Body of pancreas (tissue), 4 donors: ENCODE measurements at places on chromosomes 2 and 18. TPM values are rescaled to one million over a fixed set of nuclear protein-coding genes. Genes with fewer than 3 reads are reported as not detected.

Gene COL4A4
- total RNA-seq: 2.3 TPM

Gene CDK5R2
- total RNA-seq: 0.78 TPM

Gene PRADC1
- 21.4 TPM for total RNA-seq

Gene OR6B2
- not detected for total RNA-seq

Gene RANBP2
- 71.6 TPM for total RNA-seq

Gene IL1B
- 2.6 TPM for total RNA-seq

- H3K27ac ChIP-seq: no peak overlapping the region
- no peak overlapping the region for H3K4me3 ChIP-seq
- DNase-seq: no peak
- H3K4me1 ChIP-seq: no peaks in the 10 kb centered on the region
- no peaks in the 10 kb centered on the region for H3K27me3 ChIP-seq
- H3K36me3 ChIP-seq: no peaks in the 10 kb centered on the region
These were observed 373.9 kb downstream of the SETBP1 start for GRCh38 chr18:45054636-45055035.

DNA sequence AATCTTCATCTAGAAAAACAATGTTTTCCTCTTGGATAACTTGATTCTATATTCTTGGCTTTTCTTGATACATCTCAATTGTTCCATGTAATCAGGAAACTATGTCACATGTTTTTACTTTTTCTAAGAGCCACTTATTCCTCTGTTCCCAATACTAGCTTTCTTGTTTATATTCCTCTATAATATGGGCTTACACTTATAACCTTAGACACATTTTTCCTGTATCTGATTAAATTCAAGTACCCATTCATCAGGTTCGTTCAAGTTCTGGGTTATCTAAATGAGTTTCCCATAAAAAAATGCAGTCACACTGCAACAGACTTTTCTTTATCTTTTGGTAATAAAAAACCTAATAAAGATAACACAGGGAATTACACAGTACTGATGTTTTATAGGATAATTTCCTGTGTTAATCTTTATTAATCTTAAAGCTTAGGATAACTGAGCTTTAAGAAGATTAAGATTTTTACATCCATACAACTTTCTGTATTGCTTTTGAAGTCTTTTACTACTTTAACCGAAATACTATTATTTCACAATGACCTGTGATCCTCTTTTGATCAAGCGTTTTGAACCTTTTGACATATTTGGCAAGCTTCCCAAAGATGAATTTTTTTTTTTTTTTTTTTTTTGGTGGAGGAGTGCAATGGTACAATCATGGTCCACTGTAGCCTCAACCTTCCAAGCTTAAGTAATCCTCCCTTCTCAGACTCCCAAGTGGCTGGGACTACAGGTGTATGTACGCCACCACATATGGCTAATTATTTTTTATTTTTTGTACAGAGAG is 44.3 kb upstream of the C2orf66 start:
- DNase-seq: no peak
- no peak overlapping the region for H3K27ac ChIP-seq
- H3K36me3 ChIP-seq: no peaks in the 10 kb centered on the region

DNA sequence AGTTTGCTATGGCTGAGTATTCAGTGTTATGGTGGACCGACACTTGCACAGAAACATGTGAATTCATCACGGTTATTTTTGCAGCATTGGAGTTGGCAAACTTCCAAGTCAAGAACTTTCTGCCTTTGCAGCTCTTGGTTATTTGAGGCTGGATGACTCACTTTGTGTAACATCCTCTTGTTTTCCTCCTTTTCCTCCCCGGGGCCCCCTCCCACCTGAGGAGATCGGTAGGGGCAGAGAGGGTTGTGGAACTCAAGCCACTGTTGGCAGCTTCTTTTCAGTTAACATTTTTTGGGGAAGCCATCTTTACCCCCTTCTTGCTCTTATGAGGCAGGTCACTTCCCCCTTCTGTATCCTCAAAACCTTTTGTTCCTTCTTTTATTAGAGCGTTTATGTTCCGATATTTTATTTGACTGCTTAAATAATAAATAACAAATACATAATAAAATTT is 48.6 kb downstream of the DDX1 start:
- H3K27me3 ChIP-seq: no peaks in the 10 kb centered on the region
- no peak for DNase-seq
- no peak overlapping the region for H3K27ac ChIP-seq
- H3K4me3 ChIP-seq: no peak overlapping the region

DNA sequence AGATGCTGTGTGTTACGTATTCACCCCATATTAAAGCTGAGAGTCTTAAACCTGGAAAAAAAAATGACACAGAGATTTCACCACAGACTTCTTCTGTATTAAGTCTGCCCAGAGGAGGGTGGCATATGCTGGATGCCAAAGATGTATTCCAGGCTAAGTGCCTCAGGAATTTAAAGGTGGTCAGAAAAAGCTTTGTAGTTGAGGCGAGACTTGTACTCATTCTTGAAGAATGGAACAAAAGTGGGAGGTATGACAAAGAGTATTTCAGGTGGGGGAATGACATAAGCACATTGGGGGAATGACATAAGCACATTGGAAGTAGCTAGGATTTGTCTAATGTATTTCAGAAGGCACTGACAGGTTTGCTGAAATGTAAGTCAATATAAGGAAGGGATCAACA is 98.6 kb downstream of the BABAM2 start:
- no peaks in the 10 kb centered on the region for H3K4me1 ChIP-seq
- H3K36me3 ChIP-seq: no peaks in the 10 kb centered on the region
- H3K4me3 ChIP-seq: no peak overlapping the region
- H3K27me3 ChIP-seq: no peaks in the 10 kb centered on the region
- no peak for DNase-seq

- H3K36me3 ChIP-seq: no peaks in the 10 kb centered on the region
- no peak overlapping the region for H3K4me3 ChIP-seq
- no peaks in the 10 kb centered on the region for H3K27me3 ChIP-seq
- no peak for DNase-seq
- H3K27ac ChIP-seq: no peak overlapping the region
These were observed 1673.3 kb downstream of the LRP1B start for GRCh38 chr2:140457483-140457882.

DNA sequence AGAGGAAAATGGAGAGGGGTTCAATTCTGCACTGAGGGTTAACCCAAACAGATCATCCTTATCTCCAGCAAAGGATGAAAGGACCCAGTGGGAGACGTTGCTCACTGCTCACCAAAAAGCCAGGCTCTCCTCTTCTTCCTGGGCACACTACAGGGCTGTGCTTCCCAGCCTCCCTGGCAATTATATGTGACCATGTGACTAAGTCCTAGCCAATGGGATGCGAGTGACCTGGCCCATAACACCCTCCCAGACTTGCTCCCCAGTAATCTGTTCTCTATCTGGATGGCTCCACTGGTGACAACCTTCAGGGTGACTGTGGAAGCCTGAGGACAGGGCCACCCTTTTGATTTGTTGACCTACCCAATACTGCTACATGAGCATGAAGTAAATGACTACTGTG is 10.9 kb upstream of the PRKCE start:
- no peak for DNase-seq
- no peak overlapping the region for H3K4me3 ChIP-seq
- peaks cover 16% of the 10 kb centered on the region for H3K4me1 ChIP-seq
- H3K36me3 ChIP-seq: no peaks in the 10 kb centered on the region
- no peak overlapping the region for H3K27ac ChIP-seq

DNA sequence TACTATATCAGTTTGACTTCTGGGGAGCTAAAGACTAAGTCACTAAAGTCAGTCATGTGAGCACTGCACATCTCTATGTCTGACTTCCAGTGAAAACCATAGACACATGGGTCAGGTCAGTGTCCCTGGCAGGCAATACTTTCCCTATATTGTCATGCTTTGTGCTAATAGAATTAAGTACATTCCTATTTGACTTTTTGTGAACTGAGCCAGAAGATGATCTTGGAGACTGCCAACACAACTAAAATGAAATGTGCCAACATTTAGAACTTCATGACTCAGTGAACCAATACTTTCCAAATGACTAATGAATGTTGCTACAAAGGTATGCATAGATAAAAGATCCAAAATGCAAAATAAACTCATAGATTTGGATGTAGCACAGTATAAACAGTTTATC is 820.8 kb upstream of the FAM98A start:
- H3K4me1 ChIP-seq: no peaks in the 10 kb centered on the region
- no peaks in the 10 kb centered on the region for H3K36me3 ChIP-seq
- H3K27ac ChIP-seq: no peak overlapping the region
- no peak for DNase-seq

GRCh38 chr2:84194181-84194580 is 264.9 kb downstream of the SUCLG1 start:
- H3K36me3 ChIP-seq: no peaks in the 10 kb centered on the region
- no peak overlapping the region for H3K27ac ChIP-seq
- H3K27me3 ChIP-seq: no peaks in the 10 kb centered on the region
- no peak for DNase-seq
- H3K4me3 ChIP-seq: no peak overlapping the region

DNA sequence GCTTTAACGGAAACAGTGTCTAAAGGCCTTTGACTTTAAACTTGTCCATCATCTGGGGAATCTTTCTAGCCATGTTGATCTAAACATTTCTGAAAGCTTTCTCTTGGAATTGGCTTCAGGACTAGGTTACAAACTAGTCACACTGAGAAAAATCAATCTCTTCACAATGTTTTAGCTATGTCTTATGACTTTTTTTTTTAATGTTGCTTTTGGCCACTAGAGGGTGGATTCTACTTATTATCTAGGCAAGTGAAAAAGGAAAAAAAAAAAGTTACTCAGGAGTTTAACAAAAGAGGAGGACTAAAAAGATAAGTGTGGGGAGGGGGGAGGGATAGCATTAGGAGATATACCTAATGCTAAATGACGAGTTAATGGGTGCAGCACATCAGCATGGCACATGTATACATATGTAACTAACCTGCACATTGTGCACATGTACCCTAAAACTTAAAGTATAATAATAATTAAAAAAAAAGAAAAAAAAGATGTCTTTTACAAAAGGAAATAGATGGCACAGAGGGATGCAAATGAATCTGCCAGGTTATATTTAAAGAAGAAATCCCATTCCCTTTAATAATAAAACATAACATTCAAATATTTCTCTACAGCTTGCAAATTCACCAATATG is 160.4 kb upstream of the PID1 start:
- no peak for DNase-seq
- no peaks in the 10 kb centered on the region for H3K36me3 ChIP-seq
- no peaks in the 10 kb centered on the region for H3K4me1 ChIP-seq
- no peak overlapping the region for H3K27ac ChIP-seq
- H3K27me3 ChIP-seq: no peaks in the 10 kb centered on the region

DNA sequence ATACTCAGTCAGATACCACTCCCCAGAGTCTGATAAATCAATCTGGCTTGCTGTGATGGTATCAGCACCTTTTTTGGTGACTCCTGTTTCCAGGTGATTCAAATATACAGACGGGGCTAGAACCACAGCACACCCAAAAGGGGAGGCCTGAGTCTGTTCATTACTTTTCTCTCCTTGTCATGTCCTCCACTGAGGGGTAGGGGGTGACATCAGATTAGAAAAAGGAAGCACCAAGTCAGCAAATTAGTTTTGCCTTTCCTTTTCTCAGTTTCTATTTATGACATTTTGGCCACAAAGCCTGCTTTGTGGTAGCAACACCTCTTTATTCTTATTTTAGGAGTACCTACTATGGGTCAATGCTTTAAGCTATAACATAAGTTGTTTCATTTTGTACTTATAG is 127.4 kb downstream of the CCDC102B start:
- H3K27ac ChIP-seq: no peak overlapping the region
- H3K4me3 ChIP-seq: no peak overlapping the region
- no peaks in the 10 kb centered on the region for H3K4me1 ChIP-seq
- H3K27me3 ChIP-seq: no peaks in the 10 kb centered on the region
- no peaks in the 10 kb centered on the region for H3K36me3 ChIP-seq

DNA sequence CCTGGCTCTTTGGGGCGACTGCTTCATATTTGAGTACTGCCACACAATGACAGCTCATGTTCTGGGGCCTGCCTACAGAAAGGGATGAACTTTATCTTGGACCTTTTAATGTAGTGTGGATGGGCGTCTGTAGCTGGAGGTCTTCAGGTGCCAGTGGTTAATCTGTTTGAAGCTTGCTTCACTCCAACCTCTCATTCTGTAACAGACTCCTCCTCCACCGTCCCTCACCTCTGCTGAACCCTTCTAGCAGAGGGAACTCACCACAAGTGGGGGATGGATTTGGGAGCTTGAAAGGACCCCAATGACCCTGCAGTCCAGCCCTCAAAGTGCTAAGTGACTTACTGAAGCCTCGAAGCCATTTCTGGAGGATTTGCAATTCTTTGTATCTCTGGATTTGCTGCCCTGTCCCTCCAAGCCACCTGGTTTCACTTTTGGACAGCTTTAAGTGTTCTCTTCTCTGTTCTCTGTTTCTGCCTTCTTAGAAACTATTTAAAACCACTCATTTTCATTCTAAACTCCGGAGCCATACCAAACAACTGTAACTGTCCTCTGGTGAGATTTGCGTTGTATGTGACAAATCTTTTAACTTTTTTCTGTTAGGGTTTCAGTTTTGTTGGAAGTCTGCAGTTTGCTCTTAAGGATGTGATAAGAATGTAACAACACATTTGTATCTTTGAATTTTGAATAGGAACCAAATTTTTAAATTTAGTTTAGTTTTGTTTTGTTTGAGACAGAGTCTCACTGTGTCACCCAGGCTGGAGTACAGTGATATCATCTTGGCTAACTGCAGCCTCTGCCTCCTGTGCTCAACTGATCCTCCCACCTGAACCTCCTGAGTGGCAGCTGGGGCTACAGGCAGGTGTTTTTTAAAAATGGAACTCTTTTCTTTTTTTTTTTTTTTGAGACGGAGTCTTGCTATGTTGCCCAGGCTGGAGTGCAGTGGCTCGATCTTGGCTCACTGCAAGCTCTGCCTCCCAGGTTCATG is 37.0 kb upstream of the CASP8 start:
- DNase-seq: no peak
- H3K36me3 ChIP-seq: no peaks in the 10 kb centered on the region
- no peak overlapping the region for H3K4me3 ChIP-seq
- H3K27ac ChIP-seq: no peak overlapping the region
- no peaks in the 10 kb centered on the region for H3K27me3 ChIP-seq
- peaks cover 17% of the 10 kb centered on the region for H3K4me1 ChIP-seq

GRCh38 chr2:195818106-195818505 is 161.1 kb downstream of the SLC39A10 start:
- no peak for DNase-seq
- H3K27ac ChIP-seq: no peak overlapping the region
- no peaks in the 10 kb centered on the region for H3K27me3 ChIP-seq
- H3K36me3 ChIP-seq: no peaks in the 10 kb centered on the region
- H3K4me1 ChIP-seq: no peaks in the 10 kb centered on the region

GRCh38 chr2:20415511-20415918 is 31.4 kb upstream of the RHOB start:
- no peak overlapping the region for H3K27ac ChIP-seq
- H3K4me3 ChIP-seq: no peak overlapping the region
- H3K4me1 ChIP-seq: peaks cover 6% of the 10 kb centered on the region
- DNase-seq: no peak
- H3K36me3 ChIP-seq: no peaks in the 10 kb centered on the region

DNA sequence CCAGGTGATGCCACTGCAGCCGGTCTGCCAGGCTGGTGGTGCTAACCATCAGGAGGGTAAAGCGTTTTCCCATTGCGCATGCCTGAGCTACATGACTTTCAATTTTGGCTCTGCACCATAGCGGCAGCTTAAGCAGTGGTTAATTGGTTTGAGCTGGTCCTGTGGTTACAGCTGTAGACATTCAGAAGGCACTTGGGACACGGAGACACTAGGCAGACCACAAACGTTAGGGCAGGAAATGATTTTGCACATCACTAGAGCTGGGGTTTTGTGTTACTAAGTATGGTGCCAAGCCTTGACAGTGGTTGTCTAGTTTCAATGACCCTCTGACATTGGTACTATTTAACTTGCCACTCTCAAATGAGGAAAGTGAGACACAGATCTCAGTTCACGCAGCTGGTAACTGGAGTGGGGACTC is 28.9 kb upstream of the CNOT11 start:
- no peak overlapping the region for H3K4me3 ChIP-seq
- H3K27ac ChIP-seq: no peak overlapping the region
- no peaks in the 10 kb centered on the region for H3K36me3 ChIP-seq

- no peak overlapping the region for H3K4me3 ChIP-seq
- no peak overlapping the region for H3K27ac ChIP-seq
- H3K36me3 ChIP-seq: no peaks in the 10 kb centered on the region
These were observed 520.5 kb upstream of the ZEB2 start for GRCh38 chr2:145040433-145040832.
